Bronchial epithelial cell (primary cell): ENCODE measurements at places on chromosomes 12 and 14. TPM values are rescaled to one million over a fixed set of nuclear protein-coding genes. Genes with fewer than 3 reads are reported as not detected.

GRCh38 chr12:94263011-94263811, 114.8 kb downstream of the PLXNC1 start:
- no peak for DNase-seq

DNA sequence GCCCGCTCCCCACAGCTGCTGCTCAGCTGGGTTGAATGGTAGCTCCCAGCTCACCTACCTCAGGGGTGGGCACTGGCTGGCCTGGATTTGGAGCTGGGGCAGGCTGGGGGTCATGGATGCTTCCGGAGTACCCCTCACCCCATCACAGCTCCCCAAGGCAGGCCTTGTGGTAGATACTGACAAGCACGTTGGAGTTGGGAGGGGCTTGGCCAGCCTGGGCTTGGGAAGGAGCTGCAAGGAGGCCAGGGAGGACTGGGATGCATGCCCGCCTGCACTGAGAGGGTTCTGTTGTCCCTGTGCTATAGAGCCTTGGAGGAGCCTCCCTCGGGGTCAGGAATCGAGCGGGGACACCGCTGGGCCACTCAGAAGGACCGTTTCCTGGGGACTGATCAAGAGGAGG, 14.2 kb downstream of the TMEM63C start:
- DNase-seq, result no peak

- DNase-seq, result peak; percentile 45
Measured at GRCh38 chr14:89160437-89160836, 256.6 kb downstream of the FOXN3 start.

GRCh38 chr14:102219316-102219715, 79.6 kb downstream of the WDR20 start:
- DNase-seq, result no peak

Gene YLPM1
- total RNA-seq, result 17.4 and 19.6 TPM in 2 replicates

DNA sequence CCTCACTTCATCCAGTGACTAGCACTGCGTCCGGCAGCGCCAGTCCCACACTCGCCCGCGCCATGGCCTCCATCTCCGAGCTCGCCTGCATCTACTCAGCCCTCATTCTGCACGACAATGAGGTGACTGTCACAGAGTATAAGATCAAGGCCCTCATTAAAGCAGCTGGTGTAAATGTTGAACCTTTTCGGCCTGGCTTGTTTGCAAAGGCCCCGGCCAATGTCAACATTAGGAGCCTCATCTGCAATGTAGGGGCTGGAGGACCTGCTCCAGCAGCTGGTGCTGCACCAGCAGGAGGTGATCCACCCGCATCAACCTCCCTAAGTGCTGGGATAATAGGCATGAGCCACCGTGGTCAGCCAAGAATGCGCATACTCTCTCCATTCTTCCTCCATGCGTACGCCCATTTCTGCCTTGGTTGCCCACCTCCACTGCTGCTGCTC, 59.9 kb downstream of the IRF2BPL start:
- no peak for DNase-seq

Gene DIABLO
- 52.9 and 78.7 TPM in 2 replicates for total RNA-seq

Gene ALDH2
- 41.9 and 106 TPM in 2 replicates for total RNA-seq

Gene SYT1
- total RNA-seq, result 0.26 and 0.79 TPM in 2 replicates

DNA sequence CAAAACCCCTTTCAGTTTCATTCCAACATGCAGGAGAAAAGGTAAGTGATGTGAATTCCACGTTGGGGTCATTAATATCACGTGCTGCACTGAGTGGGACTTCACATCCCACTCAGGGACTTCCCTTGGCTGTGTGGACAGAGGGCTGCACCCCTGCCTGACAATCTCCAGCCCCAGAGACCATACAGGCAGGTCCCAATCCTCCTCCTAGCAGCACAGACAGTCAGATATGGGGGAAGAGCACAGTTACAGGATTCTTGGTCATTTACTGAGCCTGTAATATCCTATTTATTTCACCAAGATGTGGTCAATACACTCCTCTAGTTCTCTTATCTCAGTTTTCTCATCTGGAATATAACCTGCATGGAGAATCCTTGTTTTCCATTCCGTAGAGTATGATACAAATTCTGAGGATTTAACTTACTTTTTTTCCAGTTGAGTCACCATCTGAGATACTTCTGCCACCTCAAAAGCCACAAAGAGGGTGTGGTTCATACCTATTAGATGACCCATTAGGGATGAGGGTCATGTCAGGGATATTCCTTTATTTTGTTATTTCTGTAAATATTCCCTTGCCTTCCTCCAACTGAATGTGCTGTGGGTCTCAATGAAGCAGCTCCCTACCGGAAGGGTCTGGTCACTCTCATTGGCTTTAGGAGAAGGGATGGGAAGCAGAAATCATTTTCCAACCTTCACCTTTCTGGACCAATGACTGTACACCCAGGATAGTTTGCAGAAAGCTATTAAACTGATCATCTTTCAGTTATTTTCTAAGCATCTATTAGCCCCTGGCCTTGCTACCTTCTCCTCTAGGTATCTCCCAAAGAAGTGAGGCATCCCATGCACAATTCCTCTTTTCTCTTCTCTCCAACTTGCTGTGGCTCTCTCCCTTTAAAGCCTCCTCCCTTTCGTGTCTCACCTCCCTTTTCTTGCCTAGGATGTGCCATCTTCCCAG, 43.0 kb upstream of the NTF3 start:
- DNase-seq, result peak; percentile 80

DNA sequence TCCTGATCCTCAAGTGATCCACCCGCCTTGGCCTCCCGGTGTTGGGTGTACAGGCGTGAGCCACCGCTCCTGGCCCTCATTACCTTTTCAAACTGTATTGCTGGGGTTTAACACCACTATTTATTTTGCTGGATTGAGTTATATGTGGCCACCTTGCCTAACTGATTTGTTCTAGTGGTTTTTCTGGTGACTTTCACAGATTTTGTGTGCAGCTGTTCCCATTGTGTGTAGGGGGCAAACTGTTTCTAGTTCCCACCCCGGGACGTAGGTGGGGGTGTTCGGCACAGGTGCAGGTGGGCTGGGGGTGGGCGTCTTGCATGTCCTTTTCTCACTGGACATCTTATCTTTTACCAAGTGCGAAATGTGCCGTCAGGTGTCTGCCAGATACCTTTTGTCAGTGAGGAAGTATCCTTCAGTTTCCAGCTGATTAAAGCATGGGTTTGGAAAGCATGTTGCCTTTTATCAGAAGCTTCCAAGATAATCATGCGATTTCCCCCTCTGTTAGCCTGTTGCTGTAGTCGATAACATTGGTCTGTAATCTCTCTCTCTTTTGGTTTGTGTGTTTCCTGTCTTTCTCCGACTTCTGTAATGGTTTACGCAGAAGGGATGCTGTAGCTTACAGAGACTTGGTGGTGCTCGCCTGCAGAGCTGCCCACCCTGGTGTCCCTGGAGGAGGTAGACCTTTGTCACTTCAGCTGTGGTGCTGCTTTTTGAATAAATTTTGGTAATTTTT, 33.6 kb downstream of the AACS start:
- DNase-seq, result no peak

DNA sequence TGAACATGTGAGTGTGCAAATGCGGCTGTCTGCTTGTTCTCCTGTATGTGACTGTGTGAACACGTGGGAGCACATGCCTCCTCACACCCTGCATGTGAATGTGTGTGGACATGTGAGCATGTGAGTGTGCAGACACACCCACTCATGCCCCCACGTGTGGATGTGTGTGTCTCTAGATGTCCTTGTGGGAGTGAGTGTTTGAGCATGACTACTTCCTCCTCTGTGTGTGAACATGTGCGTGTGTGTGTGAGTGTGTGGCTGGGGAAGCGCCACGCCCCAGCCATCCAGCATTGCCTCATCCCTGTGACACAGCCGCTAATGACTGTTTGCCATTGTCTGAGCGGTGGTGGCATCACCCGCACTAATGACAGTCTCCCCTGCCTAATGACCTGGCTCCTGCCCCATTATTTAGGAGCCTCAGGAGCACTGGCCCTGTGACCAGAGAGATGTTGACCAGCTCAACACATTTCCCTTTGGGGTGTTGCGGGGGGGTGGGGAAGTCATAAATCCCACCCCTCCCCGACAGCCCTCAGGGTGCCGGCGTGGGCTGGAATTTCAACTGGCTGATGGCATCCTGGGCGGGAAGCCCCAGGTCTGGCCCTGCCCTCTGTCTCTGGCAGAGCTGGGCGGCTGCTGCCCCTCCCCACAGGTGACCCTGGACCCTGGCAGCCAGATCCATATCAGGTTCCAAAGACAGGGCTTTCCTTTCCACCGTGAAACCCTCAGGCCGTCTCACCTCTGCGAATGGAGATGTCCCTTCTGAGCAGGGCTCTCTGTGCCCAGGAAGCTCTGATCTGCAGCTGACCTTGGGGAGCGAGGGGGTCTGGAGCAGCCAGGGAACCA, 11.5 kb upstream of the KRT80 start:
- peak; percentile 79 for DNase-seq

Gene TEX22
- 0.38 and 1.8 TPM in 2 replicates for total RNA-seq

Gene AQP2
- not detected in 2 replicates for total RNA-seq

Gene PRICKLE1
- 1.1 and 2.4 TPM in 2 replicates for total RNA-seq

DNA sequence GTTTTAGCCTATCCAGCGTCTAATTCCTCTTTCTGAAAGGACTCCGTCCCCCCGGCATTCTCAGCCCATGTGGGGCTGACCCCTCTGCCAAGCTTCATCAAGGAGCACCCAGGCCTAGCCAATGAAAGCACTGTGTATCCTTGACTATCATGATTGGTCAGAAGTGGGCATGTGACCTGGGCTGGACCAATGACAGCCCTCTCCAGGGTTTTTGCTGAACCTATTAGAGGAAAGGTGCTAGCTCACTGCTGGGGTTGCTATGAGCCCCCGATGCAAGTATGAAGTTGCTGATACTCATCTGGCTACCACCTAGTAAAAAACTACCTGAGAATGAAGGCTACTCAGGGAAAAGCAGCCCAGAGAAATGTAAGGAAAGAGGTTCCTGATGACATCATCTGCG, 68.1 kb downstream of the LRRC74A start:
- no peak for DNase-seq

- no peak for DNase-seq
Measured at GRCh38 chr12:75528272-75528671, 16.9 kb upstream of the KRR1 start.

GRCh38 chr14:74824997-74825396, 50.9 kb downstream of the PROX2 start:
- DNase-seq, result peak; percentile 66

GRCh38 chr14:32473464-32473855, 144.4 kb downstream of the AKAP6 start:
- peak; percentile 99 for DNase-seq

Gene ASPG
- 0.53 and 6.9 TPM in 2 replicates for total RNA-seq

- DNase-seq, result peak; percentile 43
Measured at GRCh38 chr12:53603804-53604203, 22.4 kb downstream of the ATF7 start.

DNA sequence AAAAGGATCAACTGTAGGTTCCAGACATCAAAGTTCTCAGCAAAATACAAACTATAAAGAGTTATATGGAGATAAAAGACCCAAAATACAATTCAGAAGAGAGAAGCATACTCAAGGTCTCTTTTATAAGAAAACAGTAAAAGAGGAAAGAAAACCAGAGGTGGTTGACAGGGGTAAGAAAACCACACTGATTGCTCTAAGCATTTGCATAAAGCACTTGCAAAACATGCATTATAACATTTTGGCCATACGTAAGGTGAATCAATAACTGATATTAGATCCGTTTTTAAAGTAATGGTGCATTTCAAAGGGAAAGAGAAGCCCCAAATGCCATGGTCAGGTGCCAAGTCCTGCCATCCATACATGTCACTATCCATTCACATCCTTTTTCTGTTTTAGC, 5.9 kb downstream of the DDHD1 start:
- no peak for DNase-seq

DNA sequence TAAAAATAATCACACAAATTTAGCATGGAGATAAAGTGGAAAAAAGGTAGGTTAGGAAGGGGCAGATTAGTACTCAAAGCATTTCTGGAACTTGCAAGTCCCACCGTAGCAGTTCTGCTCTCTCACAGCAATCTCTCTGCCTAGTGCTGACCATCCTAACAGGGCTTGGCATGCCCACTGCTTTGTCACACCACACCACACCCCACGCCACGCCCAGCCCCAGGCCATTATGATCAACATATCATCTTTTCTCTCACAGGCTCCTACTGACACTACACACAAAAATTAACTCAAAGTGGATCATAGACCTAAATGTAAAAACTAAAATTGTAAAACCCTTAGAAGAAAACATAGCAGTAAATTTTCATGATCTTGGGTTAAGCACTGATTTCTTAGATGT, 273.7 kb downstream of the DAD1 start:
- DNase-seq, result peak; percentile 56

GRCh38 chr14:95056476-95056875, 100.9 kb downstream of the DICER1 start:
- no peak for DNase-seq

GRCh38 chr12:121061831-121062230, 22.8 kb upstream of the OASL start:
- no peak for DNase-seq

DNA sequence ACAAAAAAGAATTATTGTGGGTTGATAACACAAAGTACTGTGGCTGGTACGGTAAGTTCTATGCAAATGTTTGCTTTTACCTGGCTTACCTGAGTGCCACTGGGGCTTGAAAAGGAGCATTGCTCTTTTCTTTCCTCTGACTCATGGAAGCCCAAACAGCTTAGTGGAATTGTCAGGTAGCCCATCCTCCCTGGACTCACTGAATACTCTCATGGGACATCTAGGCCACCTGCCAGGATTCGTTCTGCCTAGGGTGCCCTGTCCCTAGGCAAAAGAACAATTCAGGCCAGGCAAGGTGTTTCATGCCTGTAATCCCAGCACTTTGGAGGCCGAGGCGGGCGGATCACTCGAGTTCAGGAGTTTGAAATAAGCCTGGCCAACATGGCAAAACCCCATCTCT, 22.5 kb upstream of the YAF2 start:
- DNase-seq, result no peak

GRCh38 chr12:110012137-110012536, 12.9 kb downstream of the ANKRD13A start:
- no peak for DNase-seq

GRCh38 chr14:67820428-67820971, 921 bp downstream of the RAD51B start:
- DNase-seq, result peak; percentile 36

Gene NTF3
- total RNA-seq, result not detected in 2 replicates

- DNase-seq, result no peak
Measured at GRCh38 chr14:99511421-99512109, 30.4 kb downstream of the CCNK start.

DNA sequence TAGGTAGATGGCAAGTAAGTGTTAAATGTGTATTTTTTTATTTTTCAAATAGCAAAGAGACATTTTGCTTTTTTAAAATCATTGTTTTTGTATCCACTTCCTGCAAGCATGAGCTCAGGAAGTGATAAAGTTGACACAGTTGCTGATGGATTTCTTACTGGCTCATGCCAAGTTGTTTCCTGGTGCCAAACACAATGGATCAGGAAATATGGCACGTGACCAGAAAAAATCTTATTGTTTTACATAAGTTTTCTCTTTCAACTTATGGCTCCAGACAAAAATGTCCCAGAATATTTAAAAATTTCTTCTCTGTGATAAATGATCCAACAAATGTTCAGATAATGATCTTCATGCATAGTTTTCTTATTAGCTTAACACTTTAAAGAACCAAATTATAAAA, 1279.1 kb upstream of the FLRT2 start:
- no peak for DNase-seq

DNA sequence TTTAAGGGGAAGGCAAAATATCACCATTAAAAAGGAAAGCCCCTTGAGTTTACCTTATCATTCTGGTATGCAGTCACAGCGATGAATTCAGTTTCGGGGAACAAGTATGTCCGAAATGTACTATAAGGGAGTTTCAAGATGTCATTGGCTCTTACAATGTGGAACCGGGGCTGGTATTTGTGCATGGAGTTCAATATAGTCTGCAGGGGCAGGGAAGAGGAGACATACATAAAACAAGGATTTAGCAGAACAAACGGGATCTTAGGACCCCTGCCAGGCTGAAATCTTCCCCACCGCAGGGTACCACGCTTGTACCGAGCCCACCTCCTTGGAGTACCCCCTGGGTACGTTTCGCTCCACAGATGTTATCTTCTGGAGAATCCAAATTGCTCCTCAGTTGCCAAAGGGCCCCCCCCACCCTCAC, 4.5 kb downstream of the TBX3 start:
- no peak for DNase-seq
